ENCODE measurements at places on chromosomes 7 and 10.

- DNase-seq = no peak
These were observed 142.1 kb downstream of the JCAD start for GRCh38 chr10:29917311-29917710.

DNA sequence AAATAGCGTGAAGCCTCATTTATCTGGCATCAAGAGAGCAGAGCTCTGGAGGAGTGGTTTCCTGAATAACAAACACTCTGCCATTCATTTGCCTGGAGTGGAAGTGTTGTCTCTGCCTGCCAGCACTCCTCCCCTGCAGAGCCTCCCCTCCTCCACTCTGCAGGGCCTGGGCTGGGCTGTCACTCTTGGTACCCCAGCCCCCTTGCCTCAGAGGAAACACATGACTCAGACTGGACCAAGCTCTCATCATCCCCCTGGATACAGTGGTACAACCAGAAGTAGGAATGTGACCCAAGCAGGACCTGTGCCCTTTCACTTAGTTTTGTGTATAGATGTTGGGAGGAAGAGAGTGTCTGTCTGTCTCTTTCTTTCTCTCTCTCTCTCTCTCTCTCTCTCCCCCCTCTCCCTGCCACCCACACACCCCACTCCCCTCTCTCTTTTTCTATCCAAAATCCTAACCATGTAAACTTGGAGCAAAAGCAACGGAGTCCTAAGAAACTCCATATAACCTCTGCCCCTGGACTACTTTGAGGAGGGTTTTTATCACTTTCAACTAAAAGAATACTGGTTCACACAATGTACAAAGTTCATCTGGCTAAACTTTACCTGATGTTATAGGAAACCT is 43.9 kb downstream of the DOCK4 start:
- DNase-seq = peak; percentile 35

- no peak for DNase-seq
These were observed 363.6 kb upstream of the GRM3 start for GRCh38 chr7:86280150-86280549.

DNA sequence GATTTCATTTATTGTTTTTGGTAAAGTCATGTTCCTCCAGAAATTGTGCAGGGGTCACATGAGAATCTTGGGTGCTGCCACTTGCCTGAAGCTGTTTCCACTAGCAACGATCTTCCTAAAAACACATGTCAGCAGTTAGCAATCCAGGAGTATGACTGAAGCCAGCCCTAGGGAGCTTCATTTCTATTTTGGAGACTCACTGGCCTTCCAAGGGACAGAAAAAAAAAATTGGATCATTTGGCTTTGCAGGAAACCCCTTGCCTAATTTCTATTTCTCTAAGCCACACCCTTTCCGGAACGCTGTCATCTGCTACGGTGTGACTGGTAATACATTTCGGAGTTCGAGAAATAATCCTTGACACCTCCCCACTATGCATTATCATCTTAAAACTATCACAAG is 204.7 kb downstream of the TAX1BP1 start:
- no peak for DNase-seq

GRCh38 chr10:29795850-29796249 is 161.1 kb upstream of the SVIL start:
- DNase-seq = no peak

DNA sequence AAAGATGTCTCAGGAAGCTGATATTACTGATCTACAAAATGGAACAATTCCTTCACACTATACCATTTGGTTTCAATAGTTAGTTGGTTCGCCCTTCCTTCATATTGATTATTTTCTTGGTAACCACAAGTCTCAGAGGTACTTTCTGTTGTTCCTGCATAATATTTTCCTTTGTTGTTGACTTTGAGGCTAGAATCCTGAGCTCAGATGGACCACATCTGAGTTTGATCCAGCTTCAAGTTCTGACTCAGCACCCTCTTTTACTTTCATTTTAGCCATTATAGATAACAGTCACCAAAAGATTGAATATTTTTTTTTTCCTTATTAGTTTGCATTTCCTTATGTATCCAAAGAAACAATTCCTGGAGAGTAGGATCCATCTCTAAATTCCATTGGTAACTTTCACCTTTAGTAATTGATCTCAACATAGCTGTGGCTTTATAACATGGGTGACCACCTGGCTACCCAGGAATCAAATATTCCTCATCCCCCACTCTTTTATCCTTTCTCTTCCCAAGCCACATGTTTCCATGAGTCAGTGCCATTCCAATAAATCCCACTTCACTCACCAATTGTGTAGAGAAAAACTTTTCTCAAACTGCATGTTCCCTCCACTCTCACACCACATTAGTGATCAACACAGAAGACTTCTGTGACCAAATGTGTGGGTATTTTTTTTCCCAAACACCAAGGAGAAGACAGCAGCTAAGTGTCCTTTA is 9.7 kb upstream of the ABCA13 start:
- DNase-seq = no peak

Measured in thyroid gland (tissue), 4 donors.